Thyroid gland (tissue), 4 donors: ENCODE measurements at places on chromosomes 7 and 10. TPM values are rescaled to one million over a fixed set of nuclear protein-coding genes. Genes with fewer than 3 reads are reported as not detected.

PON1 gene
- not detected for total RNA-seq

FGL2 gene
- total RNA-seq: 19.9 TPM

ITGB8 gene
- total RNA-seq: 19.0 TPM

SPDYE1 gene
- total RNA-seq: not detected

MINPP1 gene
- total RNA-seq: 23.4 TPM

LAMB4 gene
- 3.2 TPM for total RNA-seq

GPR158 gene
- total RNA-seq: 1.9 TPM

NPTX2 gene
- total RNA-seq: 3.0 TPM

LLCFC1 gene
- total RNA-seq: not detected

CDH23 gene
- total RNA-seq: 4.2 TPM

SPACDR gene
- total RNA-seq: not detected

SMO gene
- 10.5 TPM for total RNA-seq

EVX1 gene
- not detected for total RNA-seq

TUBAL3 gene
- not detected for total RNA-seq

ERVW-1 gene
- total RNA-seq: not detected

CYP2C18 gene
- not detected for total RNA-seq

NPC1L1 gene
- not detected for total RNA-seq

SPDYE9 gene
- total RNA-seq: not detected

CNTNAP2 gene
- not detected for total RNA-seq

MSMB gene
- total RNA-seq: not detected

TCF7L2 gene
- 67.1 TPM for total RNA-seq

PRSS37 gene
- total RNA-seq: not detected

SFTPD gene
- 6.2 TPM for total RNA-seq

STAG3 gene
- total RNA-seq: 2.7 TPM

NRG3 gene
- total RNA-seq: 1.8 TPM

ABCB1 gene
- 5.9 TPM for total RNA-seq

CFAP69 gene
- 33.3 TPM for total RNA-seq

CDNF gene
- total RNA-seq: 5.0 TPM

C10orf105 gene
- total RNA-seq: not detected

CCDC7 gene
- 58.9 TPM for total RNA-seq

PDE6C gene
- not detected for total RNA-seq

GOT1 gene
- 19.3 TPM for total RNA-seq

SPAM1 gene
- total RNA-seq: not detected

TMEM196 gene
- not detected for total RNA-seq

KEL gene
- 0.29 TPM for total RNA-seq

KCTD7 gene
- total RNA-seq: 17.9 TPM

ADIRF gene
- 105 TPM for total RNA-seq

CLDN4 gene
- total RNA-seq: 208 TPM

ANTXRL gene
- not detected for total RNA-seq

EMX2 gene
- total RNA-seq: not detected

ARHGEF5 gene
- total RNA-seq: 56.7 TPM

PPP1R3A gene
- not detected for total RNA-seq

POMZP3 gene
- 3.9 TPM for total RNA-seq

KCNH2 gene
- 0.33 TPM for total RNA-seq

SAMD9 gene
- 4.4 TPM for total RNA-seq

RBP4 gene
- 5.3 TPM for total RNA-seq

TAS2R38 gene
- total RNA-seq: not detected

C1QL3 gene
- total RNA-seq: 0.33 TPM
